ENCODE measurements at places on chromosomes 11 and 22.

- peak; percentile 71 for DNase-seq
Observed at GRCh38 chr22:33811686-33812085, 108.6 kb downstream of the LARGE1 start.

DNA sequence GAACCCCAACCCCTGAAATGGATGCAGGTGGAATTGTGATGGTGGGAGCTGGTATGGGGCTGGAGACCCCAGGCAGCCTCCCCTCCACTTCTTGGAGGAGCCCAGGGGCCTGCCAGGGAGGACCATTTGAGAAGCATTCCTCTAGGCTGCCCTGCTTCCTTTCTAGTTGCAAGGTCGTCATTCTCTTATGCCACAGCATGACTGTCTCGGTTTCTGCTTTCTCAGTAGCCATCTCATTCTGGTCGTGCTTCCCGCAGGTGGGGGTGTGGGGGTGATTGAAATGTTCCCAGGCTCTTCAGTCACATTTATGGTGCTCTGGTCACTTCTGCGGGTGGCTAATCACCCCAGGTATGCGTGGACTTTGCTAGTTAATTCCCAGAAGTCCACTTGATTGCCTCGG is 223.7 kb upstream of the TBCEL start:
- no peak for DNase-seq

DNA sequence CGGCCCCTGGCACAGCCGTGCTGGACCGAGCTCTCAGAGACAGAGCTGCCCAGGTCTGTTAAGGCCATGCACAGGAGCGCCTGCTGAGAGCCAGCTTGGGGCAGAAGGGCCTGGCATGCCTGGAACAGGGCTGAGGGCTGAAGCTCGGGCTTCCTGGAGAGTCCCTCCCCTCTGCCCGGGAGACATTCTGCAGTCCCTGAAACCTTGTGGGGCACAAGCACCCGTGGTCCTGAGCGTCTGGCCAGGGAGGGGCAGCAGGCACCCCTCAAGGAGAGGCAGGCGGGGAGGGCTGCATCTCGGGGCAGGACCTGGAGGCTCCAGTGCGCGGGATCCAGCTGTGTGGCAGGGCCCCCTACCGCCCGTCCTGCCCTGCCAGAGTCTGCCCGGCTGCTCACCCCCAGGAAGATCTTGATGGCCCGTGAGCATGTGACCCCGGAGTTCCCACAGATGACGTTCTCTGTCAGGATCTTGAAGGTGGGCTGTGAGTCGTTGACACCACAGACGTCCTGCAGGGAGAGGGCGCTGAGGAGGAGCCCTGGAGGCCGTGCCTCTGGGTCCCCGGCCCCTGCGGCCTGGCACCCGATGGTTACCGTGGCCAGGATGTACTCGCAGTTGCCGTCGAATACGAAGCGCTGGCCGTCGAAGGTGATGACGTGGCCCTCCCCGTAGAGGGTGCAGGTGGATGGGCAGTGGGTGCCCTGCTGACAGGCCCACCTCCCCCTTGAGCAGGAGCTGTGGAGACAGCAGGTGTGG is 10.9 kb downstream of the MUC6 start:
- no peak for DNase-seq

DNA sequence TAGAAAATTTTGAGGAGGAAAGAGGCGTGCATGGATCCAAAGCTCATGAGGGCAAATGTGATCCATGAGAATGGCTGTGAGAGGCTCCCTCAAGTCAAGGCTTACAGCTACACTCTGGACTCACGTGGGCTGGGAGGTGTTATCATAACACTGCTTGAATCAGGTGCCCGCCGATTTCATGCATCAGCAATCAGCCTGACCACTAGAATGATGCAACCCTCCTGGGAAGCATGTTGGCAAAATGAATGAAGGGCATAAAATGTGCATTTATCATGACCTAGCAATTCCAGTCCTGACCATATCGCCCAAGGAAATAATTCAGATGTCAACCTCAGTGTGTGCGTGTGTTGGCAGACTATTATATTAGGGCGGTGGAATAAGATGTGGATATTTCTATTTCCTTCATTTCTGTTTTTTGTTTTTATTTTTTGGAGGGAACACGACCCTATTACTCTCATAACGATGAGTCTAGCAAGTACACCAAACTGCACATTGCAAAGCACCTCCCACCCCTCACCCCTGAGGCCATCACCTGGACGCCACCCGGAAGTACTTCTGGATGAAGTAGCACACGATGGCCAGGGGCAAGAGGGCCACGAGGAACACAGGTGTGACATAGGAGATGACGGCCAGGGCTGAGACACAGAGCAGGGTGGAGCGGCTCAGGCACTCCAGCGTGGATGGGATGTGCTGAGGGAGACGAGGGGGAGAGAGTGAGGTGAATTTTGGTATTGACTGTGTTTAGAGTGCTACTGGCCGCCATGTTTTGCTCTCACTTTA is 15.7 kb upstream of the KCNJ11 start:
- DNase-seq: no peak

GRCh38 chr11:124633355-124633754 is 10.7 kb downstream of the TBRG1 start:
- DNase-seq: no peak

GRCh38 chr11:69121021-69121420 is 34.7 kb upstream of the SMIM38 start:
- no peak for DNase-seq

- peak; percentile 40 for DNase-seq
Observed at GRCh38 chr11:62137276-62137861, 13.6 kb downstream of the INCENP start.

DNA sequence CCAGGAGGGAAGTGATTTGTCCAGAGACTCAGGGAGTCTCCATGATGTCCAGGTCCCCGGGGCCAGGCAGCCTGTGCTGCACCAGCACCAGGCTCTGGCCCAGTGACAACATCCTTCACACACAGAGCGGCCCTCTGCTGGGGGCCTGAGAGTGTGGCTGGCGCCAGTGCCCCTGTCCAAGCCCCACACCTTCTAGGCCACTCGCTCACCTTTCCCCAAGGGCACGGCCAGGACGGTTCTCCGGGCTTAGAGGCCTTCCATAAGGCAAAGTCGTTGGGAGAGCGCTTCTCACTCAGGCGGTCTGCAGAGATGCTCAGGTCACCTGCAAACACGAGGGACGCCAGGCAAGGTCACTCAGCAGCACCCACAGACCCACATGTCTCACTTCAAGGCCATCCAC is 27.9 kb upstream of the NAP1L4 start:
- no peak for DNase-seq

- DNase-seq: no peak
Observed at GRCh38 chr11:68775951-68776388, 24.6 kb upstream of the TESMIN start.

DNA sequence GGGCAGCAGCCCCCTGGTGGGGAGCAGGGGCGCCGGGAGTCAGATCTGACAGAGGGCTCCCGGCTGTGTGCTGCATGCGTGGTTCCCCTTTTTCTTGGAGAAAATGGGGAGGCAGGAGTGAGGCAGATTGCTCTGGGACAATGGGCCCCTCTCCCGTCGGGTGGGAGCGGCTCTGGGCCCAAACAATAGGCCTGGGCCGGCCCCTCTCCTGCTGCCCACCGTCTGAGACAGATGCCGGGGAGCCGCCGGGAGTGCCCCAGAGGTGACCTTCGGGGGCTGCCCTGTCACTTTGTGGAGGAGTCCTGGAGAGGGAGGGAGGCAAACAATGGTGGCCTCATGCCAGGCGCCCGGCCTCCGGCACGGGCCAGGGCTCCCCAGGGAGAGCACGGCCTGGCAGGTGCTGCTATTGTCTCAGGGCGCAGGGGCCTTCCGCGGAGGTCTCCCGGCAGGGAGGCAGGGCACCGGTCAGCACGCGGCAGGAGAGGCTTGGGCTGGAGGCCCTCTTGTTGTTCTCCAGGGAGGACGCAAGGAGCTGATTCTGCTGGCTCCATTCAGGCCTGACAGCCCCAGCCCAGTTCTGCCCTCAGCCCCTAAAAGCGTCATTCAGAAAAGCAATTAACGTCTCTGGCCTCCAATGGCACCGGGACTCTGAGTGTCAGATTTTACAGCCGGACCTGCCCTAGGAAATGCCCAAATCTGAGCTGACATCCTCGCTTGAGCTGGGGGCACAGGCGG is 44.8 kb downstream of the SMIM38 start:
- peak; percentile 62 for DNase-seq

- no peak for DNase-seq
Observed at GRCh38 chr22:44391481-44392445, 79.0 kb upstream of the SHISAL1 start.

DNA sequence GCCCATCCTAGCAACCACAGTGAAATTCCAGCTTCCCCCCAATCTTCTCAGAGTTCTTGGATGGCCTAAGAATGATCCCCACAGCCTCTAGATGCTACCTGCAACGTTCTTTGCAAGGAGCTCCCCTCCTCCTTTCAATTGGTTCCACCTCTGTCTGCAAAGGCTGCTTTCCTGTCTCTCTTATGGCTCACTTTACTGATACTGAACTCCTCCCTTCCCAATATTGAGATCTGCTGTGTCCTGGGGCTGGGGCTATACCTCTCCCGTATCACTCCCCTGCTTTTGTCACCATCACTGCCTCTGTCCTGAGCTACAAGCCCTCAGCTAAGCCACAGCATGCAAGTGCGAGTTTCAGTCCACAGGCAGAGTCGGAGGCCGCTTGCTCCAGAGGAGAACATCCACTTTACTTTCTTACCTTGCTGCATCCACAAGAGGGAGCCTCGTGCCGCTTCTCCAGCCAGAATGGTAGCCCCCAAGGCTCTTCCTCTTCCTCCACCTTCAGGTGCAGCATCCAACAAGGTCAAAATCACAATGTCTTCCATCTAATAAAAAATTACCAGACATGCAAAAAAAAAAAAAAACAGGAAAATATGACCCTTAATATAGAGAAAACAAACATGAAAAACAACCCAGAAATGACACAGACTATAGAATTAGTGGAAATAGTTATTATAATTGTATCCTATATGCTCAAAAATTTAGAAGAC is 48.6 kb upstream of the TMEM45B start:
- DNase-seq: no peak

GRCh38 chr11:47881145-47881544 is 33.0 kb upstream of the NUP160 start:
- DNase-seq: peak; percentile 71

- DNase-seq: no peak
Observed at GRCh38 chr22:44386386-44387035, 73.8 kb upstream of the SHISAL1 start.

DNA sequence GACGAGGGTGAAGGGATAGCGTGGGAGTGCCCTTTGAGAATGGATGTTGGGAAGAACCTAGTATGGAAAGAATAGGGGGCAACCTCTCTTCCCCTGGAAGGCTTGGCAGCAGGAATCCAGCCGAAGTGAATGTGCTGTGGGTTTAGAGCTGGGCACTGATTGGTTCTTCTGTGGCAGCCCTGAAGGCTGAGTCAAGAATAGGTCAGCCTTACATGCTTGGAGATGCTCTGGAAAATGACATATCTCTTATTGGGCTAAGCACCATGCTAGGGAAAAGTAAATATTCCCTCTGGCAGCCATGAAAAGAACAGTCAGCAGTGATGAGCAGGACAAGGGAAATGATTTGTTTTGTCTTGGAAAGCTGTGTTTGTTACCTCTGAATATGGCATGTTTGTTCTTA is 149.5 kb downstream of the COMMD9 start:
- DNase-seq: no peak

- DNase-seq: no peak
Observed at GRCh38 chr11:50412832-50413231, 380.2 kb downstream of the OR4C45 start.

- DNase-seq: no peak
Observed at GRCh38 chr22:46379066-46379930, 43.8 kb downstream of the TRMU start.

DNA sequence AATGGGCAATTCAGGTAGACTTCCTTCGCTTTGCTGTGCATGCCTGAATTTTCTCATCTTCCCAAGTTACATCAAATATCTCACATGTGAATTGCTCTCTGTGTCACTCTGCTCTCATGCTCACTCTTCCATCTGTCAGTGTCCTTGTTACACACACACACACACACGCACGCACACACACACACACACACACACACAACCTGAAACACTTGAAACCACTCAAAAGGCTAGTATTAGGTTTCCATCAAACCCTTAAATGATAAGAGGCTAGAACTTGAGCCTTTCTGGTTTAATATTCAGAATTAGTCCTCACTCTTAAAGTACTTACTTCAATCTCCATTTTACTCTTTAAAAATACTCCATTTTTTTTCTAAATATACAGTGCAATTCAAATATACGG is 282.4 kb downstream of the C11orf87 start:
- no peak for DNase-seq

- no peak for DNase-seq
Observed at GRCh38 chr11:132535830-132536229, 996.5 kb downstream of the OPCML start.

DNA sequence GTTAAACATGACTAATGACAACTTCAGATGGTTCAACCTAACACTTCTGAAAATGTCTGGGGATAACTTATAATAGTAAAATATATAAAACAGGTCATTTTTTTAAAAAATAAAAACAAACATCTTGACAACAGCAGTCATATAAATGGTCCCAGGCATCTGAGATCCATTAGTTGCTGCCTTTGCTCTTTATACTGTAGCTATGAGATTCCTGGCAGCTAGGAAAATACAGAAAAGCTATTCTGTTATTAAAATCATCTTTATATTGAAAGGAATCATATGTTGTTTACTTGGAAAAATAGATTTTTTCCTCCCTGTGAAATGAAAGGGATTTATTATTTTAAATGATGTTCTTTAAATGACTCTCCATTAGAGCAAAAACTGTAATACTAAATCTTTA is 55.7 kb upstream of the DEUP1 start:
- DNase-seq: no peak

DNA sequence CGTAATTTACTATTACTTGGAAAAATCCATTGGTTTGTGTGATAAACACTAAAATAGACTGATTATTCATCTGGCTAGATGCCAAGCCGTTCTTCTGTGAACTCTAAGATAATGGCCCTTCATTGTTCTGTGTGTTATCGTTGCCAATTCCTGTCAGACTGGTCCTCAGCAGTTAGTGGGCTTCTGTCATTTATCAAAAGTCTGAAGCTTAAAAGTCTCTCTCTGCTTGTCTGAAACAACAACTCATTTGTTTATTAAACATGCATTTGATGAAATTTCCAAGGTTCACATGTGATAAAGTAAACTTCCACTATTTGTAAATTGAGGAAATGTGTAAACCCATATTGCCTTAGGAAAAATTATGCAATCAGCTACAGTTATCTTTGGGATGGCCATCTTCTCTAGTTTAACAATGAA is 21.1 kb upstream of the RDX start:
- DNase-seq: no peak

GRCh38 chr11:103963648-103964047 is 72.8 kb upstream of the DDI1 start:
- DNase-seq: no peak

DNA sequence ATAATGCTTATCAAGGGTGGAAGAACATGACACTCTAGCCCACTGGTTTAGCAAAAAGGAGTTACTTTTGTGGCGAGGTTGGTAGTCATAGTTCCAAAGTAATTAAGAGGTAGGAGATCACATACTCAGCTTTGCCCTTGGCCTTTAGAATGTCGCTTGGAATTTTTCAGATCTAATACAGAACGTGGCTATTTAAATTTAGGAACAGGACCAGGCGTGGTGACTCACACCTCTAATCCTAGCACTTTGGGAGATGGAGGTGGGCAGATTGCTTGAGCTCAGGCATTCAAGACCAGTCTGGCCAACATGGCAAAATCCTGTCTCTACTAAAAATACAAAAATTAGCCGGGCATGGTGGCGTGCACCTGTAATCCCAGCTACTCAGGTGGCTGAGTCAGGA is 26.1 kb upstream of the ZNRF3 start:
- DNase-seq: no peak

GRCh38 chr11:5722622-5723021 is 13.6 kb upstream of the OR56B1 start:
- DNase-seq: no peak

GRCh38 chr11:5285703-5286340 is 15.9 kb downstream of the OR51B4 start:
- DNase-seq: no peak

- no peak for DNase-seq
Observed at GRCh38 chr11:70429428-70429705, 31.0 kb downstream of the CTTN start.
